Bladder microvascular endothelial cell (primary cell): ENCODE measurements at places on chromosomes 11 and 22. TPM values are rescaled to one million over a fixed set of nuclear protein-coding genes. Genes with fewer than 3 reads are reported as not detected.

The DBX1 gene
- not detected in 2 replicates for total RNA-seq

The OR10A5 gene
- not detected in 2 replicates for total RNA-seq

The DMC1 gene
- 0.69 and 1.5 TPM in 2 replicates for total RNA-seq

The NNMT gene
- 188 and 288 TPM in 2 replicates for total RNA-seq

The PLXNB2 gene
- 63.8 and 185 TPM in 2 replicates for total RNA-seq

The IGSF9B gene
- total RNA-seq, result 0.19 TPM in 1 of 2 replicates, not detected in the other

The RAG1 gene
- total RNA-seq, result 0.81 and 1.4 TPM in 2 replicates

The LMNTD2 gene
- total RNA-seq, result 1.2 and 1.8 TPM in 2 replicates

The SIDT2 gene
- 7.1 and 16.2 TPM in 2 replicates for total RNA-seq

The OR8J3 gene
- not detected in 2 replicates for total RNA-seq

The NCAM1 gene
- 0.65 and 6.5 TPM in 2 replicates for total RNA-seq

The KCTD14 gene
- total RNA-seq, result 0.25 and 0.32 TPM in 2 replicates

The MUC2 gene
- total RNA-seq, result not detected in 2 replicates

The OR51I1 gene
- total RNA-seq, result not detected in 2 replicates

The MYEOV gene
- total RNA-seq, result 0.49 and 0.50 TPM in 2 replicates

The CRYBB2 gene
- total RNA-seq, result not detected in 2 replicates

The CCDC87 gene
- total RNA-seq, result under 0.01 and 0.13 TPM in 2 replicates

The XNDC1N gene
- 3.6 and 6.8 TPM in 2 replicates for total RNA-seq

The RAB39A gene
- total RNA-seq, result 0.13 TPM in 1 of 2 replicates, not detected in the other

The FAM180B gene
- total RNA-seq, result not detected in 2 replicates

The B4GALNT4 gene
- total RNA-seq, result 0.16 and 2.3 TPM in 2 replicates

The NCR3LG1 gene
- total RNA-seq, result 1.1 and 2.1 TPM in 2 replicates

The MS4A7 gene
- not detected in 2 replicates for total RNA-seq

The PRODH gene
- 0.16 TPM in 1 of 2 replicates, not detected in the other for total RNA-seq

The HPX gene
- total RNA-seq, result 0.32 and 0.57 TPM in 2 replicates

The EXPH5 gene
- total RNA-seq, result 0.06 and 0.16 TPM in 2 replicates

The UBQLN3 gene
- not detected in 2 replicates for total RNA-seq

The KIF18A gene
- total RNA-seq, result 10.4 and 11.8 TPM in 2 replicates

The DGCR8 gene
- total RNA-seq, result 23.8 and 51.7 TPM in 2 replicates

The TEX12 gene
- total RNA-seq, result not detected in 2 replicates

The TMEM191B gene
- 2.4 TPM in 1 of 2 replicates, not detected in the other for total RNA-seq

The ANKK1 gene
- total RNA-seq, result not detected in 2 replicates

The CRYBB3 gene
- total RNA-seq, result not detected in 2 replicates

The PDE2A gene
- total RNA-seq, result 159 and 229 TPM in 2 replicates

The INCENP gene
- 18.5 and 26.2 TPM in 2 replicates for total RNA-seq

The A4GALT gene
- 24.8 and 54.1 TPM in 2 replicates for total RNA-seq

The TUBA8 gene
- 0.32 and 1.0 TPM in 2 replicates for total RNA-seq

The APOA4 gene
- not detected in 2 replicates for total RNA-seq

The KLHDC7B gene
- not detected in 2 replicates for total RNA-seq

The CARD16 gene
- 68.3 and 83.1 TPM in 2 replicates for total RNA-seq

The MAPK11 gene
- 27.4 and 31.8 TPM in 2 replicates for total RNA-seq

The OR2D2 gene
- total RNA-seq, result 0.16 and 0.19 TPM in 2 replicates

The TREH gene
- not detected in 2 replicates for total RNA-seq

The XKR3 gene
- not detected in 2 replicates for total RNA-seq

The ATM gene
- total RNA-seq, result 49.2 and 108 TPM in 2 replicates

The GUCD1 gene
- 174 and 179 TPM in 2 replicates for total RNA-seq

The GAS2L1 gene
- total RNA-seq, result 14.9 and 26.6 TPM in 2 replicates

The C11orf68 gene
- total RNA-seq, result 12.1 and 18.9 TPM in 2 replicates

The ESAM gene
- total RNA-seq, result 70.3 and 74.5 TPM in 2 replicates

The PIWIL4 gene
- total RNA-seq, result 0.32 and 0.76 TPM in 2 replicates

The USH1C gene
- total RNA-seq, result not detected in 2 replicates

The CADM1 gene
- 0.81 and 6.3 TPM in 2 replicates for total RNA-seq
